Activated CD8-positive, alpha-beta T cell treated with anti-CD3 and anti-CD28 coated beads for 36 hours (primary cell): ENCODE measurements at places on chromosomes 12 and 14. TPM values are rescaled to one million over a fixed set of nuclear protein-coding genes. Genes with fewer than 3 reads are reported as not detected.

Gene GALNT9
- total RNA-seq = not detected

Gene SERPINA10
- not detected for total RNA-seq

GRCh38 chr12:113244478-113244958 lies 23.3 kb downstream of the TPCN1 start:
- no peak overlapping the region for H3K27ac ChIP-seq
- no peaks in the 10 kb centered on the region for H3K27me3 ChIP-seq
- no peaks in the 10 kb centered on the region for H3K4me1 ChIP-seq
- no peak overlapping the region for H3K4me3 ChIP-seq

DNA sequence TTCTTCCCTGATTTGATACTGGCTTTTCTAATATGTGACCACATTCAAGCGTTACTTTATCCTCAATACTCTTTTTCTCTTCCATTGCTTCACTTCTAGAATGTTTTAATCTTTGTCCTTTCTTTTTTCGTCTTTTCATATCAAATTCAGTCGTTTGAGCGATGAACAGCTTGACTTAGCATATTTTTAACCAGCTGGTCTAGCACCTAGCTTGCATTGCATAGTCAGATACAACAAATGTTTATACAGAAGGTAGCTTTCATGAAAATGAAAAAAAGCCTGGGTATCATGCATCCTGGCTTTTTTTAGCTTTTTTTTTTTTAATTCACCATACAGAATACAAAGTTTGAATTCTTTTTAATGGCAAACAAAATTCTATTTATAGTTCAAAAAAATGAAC lies 1.2 kb downstream of the SOX5 start:
- H3K36me3 ChIP-seq = no peaks in the 10 kb centered on the region
- H3K4me3 ChIP-seq = no peak overlapping the region
- no peaks in the 10 kb centered on the region for H3K4me1 ChIP-seq
- no peak for DNase-seq
- no peak overlapping the region for H3K27ac ChIP-seq
- no peaks in the 10 kb centered on the region for H3K27me3 ChIP-seq

GRCh38 chr12:69211160-69211559 lies 28.2 kb upstream of the CPSF6 start:
- H3K27ac ChIP-seq = no peak overlapping the region
- no peaks in the 10 kb centered on the region for H3K27me3 ChIP-seq
- H3K4me1 ChIP-seq = no peaks in the 10 kb centered on the region
- DNase-seq = no peak
- H3K4me3 ChIP-seq = no peak overlapping the region

DNA sequence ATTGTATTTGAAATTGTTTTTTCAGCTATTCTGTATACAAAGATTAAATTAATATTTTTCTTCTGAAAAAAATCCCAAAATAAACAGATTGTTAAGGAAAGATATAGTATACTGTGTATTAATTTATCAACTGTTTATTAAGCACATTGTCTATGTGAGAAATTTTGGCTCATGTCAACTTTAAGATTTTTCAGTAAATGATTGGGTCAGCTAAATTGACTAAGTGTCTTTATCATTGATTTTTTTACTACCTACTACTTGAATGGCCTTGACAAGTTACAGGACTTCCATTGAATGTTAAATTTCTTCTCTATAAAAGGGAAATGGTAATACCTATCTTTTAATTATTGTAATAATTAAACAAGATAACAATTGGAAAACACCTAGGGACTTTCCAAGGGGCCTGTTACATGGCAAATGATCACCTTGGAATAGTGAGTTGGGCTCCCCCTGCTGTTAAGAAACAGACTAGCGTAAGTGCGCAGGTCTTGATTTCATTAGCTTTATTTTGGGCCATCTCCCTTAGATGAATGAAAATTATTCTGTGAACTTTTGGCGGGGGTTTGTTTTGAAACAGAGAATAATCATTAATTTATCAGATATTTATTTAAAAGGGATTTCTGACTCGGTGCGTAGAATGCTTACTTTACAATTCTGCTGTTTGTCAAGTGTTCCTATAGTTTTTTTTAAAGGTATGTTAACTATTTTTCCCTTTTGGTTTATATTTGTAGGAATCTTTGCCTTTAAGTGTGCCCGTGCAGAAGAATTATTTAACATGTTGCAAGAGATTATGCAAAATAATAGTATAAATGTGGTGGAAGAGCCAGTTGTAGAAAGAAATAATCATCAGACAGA lies 14.5 kb upstream of the CCT2 start:
- DNase-seq = peak; percentile 73
- H3K27ac ChIP-seq = no peak overlapping the region
- peaks cover 22% of the 10 kb centered on the region for H3K36me3 ChIP-seq
- H3K4me1 ChIP-seq = no peaks in the 10 kb centered on the region

- H3K4me3 ChIP-seq = no peak overlapping the region
- no peak for DNase-seq
- no peak overlapping the region for H3K27ac ChIP-seq
- peaks cover 3% of the 10 kb centered on the region for H3K36me3 ChIP-seq
- no peaks in the 10 kb centered on the region for H3K27me3 ChIP-seq
These were observed 192.7 kb downstream of the BTG1 start for GRCh38 chr12:91952916-91953315.

DNA sequence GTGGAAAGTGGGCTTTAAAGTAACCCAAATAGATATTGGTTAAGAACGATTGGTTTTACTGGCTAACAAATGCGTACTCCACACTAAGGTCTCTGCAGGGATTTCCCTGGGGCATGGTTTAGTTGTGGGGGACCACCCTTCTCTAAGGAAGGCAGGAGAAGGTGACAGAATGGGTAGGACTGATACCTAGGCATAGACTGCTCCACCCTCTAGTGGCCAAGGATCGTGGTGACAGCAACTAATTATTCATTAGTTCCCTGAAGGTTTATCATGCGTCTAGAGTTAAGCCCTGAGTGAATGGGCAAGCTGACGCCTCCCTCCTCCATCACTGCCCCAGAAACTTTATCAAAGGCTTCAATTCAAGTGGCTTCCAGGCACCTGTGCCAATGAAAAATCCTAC lies 9.1 kb downstream of the FAM181A start:
- H3K36me3 ChIP-seq = peaks cover 8% of the 10 kb centered on the region
- no peak overlapping the region for H3K27ac ChIP-seq
- H3K4me1 ChIP-seq = peaks cover 12% of the 10 kb centered on the region
- DNase-seq = peak; percentile 50

- H3K4me3 ChIP-seq = peak overlapping the region; percentile 89
- peak; percentile 89 for DNase-seq
- H3K36me3 ChIP-seq = peaks cover 18% of the 10 kb centered on the region
These were observed 1180.6 kb downstream of the VRK1 start for GRCh38 chr14:97977651-97978261.
